ENCODE measurements at places on chromosomes 6 and 20. TPM values are rescaled to one million over a fixed set of nuclear protein-coding genes. Genes with fewer than 3 reads are reported as not detected.

Gene MYL9
- total RNA-seq = 10.9 TPM

Gene SMIM8
- total RNA-seq = 4.7 TPM

Gene GLYATL3
- not detected for total RNA-seq

Gene GUCA1A
- not detected for total RNA-seq

Gene RBM24
- total RNA-seq = 0.21 TPM

Gene EYS
- under 0.01 TPM for total RNA-seq

Gene CPNE5
- 6.9 TPM for total RNA-seq

Gene KIAA0408
- total RNA-seq = 1.0 TPM

Gene FOXC1
- total RNA-seq = 0.10 TPM

Gene HLA-DQB1
- total RNA-seq = 1.4 TPM

Gene WFDC5
- total RNA-seq = not detected

Gene C20orf144
- 0.21 TPM for total RNA-seq

Gene CNKSR3
- total RNA-seq = 0.31 TPM

Gene BPIFB4
- not detected for total RNA-seq

Gene SPATS1
- not detected for total RNA-seq

Gene DUSP22
- 37.7 TPM for total RNA-seq

Gene RHAG
- not detected for total RNA-seq

Gene RIPOR3
- 0.42 TPM for total RNA-seq

Gene PCSK2
- not detected for total RNA-seq

Gene LY6G6D
- total RNA-seq = 1.0 TPM

Gene DEFB124
- total RNA-seq = not detected

Gene GFOD1
- total RNA-seq = 10.3 TPM

Gene TMEM151B
- not detected for total RNA-seq

Gene ZNF165
- total RNA-seq = 2.1 TPM

Gene SYCP2
- total RNA-seq = 1.8 TPM

Gene SLC22A2
- not detected for total RNA-seq

Gene SPATA25
- 0.52 TPM for total RNA-seq

Gene NHSL1
- total RNA-seq = 0.63 TPM

Gene HSPA1L
- 2.7 TPM for total RNA-seq

Gene CPXM1
- 0.10 TPM for total RNA-seq

Gene CLDN20
- total RNA-seq = not detected

Gene TNFRSF6B
- not detected for total RNA-seq

Gene SLC52A3
- total RNA-seq = not detected

Gene ARHGAP18
- 14.3 TPM for total RNA-seq

Gene TSBP1
- total RNA-seq = not detected

Gene GJA10
- total RNA-seq = not detected

Gene PTCRA
- total RNA-seq = 6.9 TPM

Gene BTNL2
- total RNA-seq = not detected

Gene SSTR4
- not detected for total RNA-seq

Gene RAD21L1
- total RNA-seq = 0.10 TPM

Gene COL9A3
- total RNA-seq = not detected

Gene BICRAL
- 13.0 TPM for total RNA-seq

Gene RFX6
- total RNA-seq = not detected

All from mononuclear cell (primary cell).